NCI-H1417 treated with DMSO at 0.1 percent for 48 hours (cell line): ENCODE measurements at places on chromosomes 1 and 21.

GRCh38 chr1:230849451-230850224 is 18.7 kb downstream of the C1orf198 start:
- no peak for DNase-seq

GRCh38 chr1:38858833-38859560 is 575 bp downstream of the RRAGC start:
- DNase-seq: no peak

- no peak for DNase-seq
These were observed 1.4 kb upstream of the RBM15 start for GRCh38 chr1:110337704-110338308.

DNA sequence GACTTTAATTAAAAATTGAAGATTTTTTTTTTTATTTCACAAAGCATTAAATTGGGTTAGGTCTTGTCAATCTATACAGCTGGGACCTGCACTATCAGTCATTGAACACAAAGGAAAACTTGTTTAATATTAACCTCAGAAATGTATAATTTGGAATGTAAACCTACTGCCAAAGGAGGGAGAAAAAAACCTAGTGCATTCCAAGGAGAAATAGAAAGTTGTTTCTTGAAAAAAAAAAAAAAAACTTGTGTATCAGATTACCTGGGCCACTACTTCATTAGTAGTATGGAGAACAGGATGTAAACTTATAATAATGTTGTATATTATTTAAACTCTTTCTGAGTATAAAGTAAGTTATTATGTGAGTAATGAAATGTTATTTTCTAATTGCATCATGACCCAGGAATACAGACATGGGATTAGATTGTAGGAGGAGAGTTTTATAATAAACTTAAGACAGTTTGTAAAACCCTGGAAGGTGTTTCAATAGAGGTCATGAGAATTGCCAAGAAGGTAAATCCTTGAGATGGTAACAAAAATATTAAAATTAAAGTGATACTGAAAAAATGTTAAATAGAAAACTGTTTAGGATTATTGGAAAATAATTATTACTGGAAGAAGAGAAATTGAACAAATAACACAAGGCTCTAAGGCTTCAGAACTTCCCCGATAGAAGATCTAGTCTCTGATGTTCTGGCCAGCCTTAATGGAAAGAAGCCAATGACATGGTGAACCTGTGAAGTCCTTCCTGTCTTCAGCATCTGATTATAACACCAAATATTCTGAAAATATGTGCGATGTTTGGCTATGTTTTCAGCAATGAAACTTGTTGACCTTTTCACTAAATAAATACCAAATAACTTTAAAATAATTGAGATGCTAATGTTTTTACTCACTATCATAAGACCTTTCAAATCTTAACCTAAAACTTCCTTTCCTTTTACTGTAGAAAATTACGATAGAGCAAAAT is 412.8 kb upstream of the LYPLAL1 start:
- no peak for DNase-seq

DNA sequence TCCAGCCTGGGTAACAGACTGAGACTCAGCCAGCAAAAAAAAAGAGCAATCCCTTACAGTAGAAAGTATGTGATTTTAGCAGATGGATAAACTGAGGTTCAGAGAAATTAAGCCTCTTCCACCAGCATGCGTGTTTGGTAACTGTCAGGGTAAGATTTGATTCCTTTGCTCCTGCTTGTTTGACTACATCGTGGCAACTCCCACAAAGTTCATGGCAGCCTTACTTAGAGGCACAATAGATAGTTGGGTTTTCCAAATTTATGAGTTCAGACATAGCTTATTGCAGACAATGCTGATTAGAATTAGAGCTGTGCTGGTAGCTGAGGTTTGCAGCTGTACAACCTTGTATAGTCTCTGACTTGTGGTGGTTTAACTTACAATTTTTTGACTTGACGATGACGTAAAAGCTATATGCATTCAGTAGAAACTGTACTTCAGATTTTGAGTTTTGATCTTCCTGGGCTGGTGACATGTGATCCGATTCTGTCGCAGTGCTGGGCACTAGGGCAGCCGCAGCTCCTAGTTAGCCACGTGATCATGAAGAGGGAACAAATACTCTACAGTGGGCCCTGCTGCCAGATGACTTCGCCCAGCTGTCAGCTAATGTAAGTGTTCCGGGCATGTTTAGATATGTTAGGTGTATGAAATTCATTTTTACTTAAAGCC is 167.8 kb downstream of the DHRS3 start:
- DNase-seq: no peak

- DNase-seq: no peak
These were observed 205.7 kb downstream of the FOXD2 start for GRCh38 chr1:47643306-47644211.

GRCh38 chr1:40851643-40852042 is 10.5 kb downstream of the CITED4 start:
- no peak for DNase-seq

GRCh38 chr1:233025567-233025966 is 75.2 kb downstream of the NTPCR start:
- no peak for DNase-seq

GRCh38 chr1:218573925-218574324 is 228.8 kb downstream of the TGFB2 start:
- DNase-seq: no peak
